Suprapubic skin (tissue), 4 donors: ENCODE measurements at places on chromosomes 13 and 19.

GRCh38 chr13:76643596-76643995, 242.6 kb downstream of the KCTD12 start:
- no peak for DNase-seq
- no peak overlapping the region for H3K4me3 ChIP-seq
- no peaks in the 10 kb centered on the region for H3K27me3 ChIP-seq
- no peaks in the 10 kb centered on the region for H3K4me1 ChIP-seq

GRCh38 chr13:21717817-21718216, 46.9 kb downstream of the FGF9 start:
- peaks cover 4% of the 10 kb centered on the region for H3K27me3 ChIP-seq
- H3K36me3 ChIP-seq, result no peaks in the 10 kb centered on the region
- H3K27ac ChIP-seq, result no peak overlapping the region
- H3K4me1 ChIP-seq, result no peaks in the 10 kb centered on the region
- DNase-seq, result no peak
- no peak overlapping the region for H3K4me3 ChIP-seq

DNA sequence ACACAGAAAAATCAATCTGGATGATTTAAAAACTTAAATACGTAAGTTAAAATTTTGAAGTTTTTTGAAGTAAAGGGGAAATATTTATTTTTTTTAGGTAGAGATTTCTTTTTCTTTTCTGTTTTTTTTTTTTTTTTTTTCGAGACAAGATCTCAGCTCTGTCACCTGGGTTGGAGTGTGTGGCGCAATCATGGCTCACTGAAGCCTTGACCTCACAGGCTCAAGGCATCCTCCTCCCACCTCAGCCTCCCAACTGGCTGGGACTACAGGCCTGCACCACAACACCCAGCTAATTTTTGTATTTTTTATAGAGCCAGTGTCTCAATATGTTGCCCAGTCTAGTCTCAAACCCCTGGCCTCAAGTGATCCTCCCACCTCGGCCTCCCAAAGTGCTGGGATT, 120.4 kb upstream of the CLDN10 start:
- H3K4me1 ChIP-seq, result no peaks in the 10 kb centered on the region
- DNase-seq, result no peak
- H3K4me3 ChIP-seq, result no peak overlapping the region
- H3K27me3 ChIP-seq, result no peaks in the 10 kb centered on the region
- H3K27ac ChIP-seq, result no peak overlapping the region
- H3K36me3 ChIP-seq, result no peaks in the 10 kb centered on the region

- no peaks in the 10 kb centered on the region for H3K36me3 ChIP-seq
- peak overlapping the region; percentile 56 for H3K4me3 ChIP-seq
- H3K27me3 ChIP-seq, result no peaks in the 10 kb centered on the region
- H3K27ac ChIP-seq, result peak overlapping the region; percentile 88
These were observed 6.4 kb downstream of the KLF16 start for GRCh38 chr19:1856698-1857603.

DNA sequence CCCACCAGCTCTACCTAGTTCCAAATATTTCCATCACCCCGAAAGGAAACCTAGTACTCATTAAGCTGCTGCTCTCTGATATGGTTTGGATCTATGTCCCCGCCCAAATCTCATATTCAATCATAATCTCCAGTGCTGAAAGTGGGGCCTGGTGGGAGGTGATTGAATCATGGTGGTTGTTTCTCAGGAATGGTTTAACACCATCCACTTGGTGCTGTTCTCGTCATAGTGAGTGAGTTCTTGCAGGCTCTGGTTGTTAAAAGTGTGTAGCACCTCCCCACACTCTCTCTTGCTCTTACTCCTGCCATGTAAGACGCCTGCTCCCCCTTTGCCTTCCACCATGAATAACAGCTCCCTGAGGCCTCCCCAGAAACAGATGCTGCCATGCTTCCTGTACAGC, 43.4 kb upstream of the MED4 start:
- DNase-seq, result no peak
- no peak overlapping the region for H3K27ac ChIP-seq
- H3K36me3 ChIP-seq, result no peaks in the 10 kb centered on the region
